Astrocyte (in vitro differentiated cells and primary cell): ENCODE measurements at places on chromosomes 6 and 20.

DNA sequence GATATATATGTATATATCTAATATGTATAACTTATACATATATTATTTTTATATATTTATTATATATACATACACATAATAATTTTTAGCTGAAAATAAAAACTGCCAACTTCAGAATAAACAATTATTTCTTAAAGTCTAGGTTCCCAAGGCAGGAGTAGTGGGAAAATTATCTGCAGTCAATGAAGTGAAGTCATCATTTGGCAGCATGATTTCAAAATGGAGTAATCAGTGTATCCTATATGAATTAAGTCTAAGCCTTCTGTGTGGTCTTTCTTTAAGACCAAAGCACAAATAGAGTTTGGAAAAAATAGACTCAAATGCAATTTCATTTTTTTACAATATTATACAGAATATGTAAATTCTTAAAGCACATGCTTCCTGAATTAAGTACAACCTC is 251.0 kb downstream of the SAMD5 start:
- no peak for DNase-seq

DNA sequence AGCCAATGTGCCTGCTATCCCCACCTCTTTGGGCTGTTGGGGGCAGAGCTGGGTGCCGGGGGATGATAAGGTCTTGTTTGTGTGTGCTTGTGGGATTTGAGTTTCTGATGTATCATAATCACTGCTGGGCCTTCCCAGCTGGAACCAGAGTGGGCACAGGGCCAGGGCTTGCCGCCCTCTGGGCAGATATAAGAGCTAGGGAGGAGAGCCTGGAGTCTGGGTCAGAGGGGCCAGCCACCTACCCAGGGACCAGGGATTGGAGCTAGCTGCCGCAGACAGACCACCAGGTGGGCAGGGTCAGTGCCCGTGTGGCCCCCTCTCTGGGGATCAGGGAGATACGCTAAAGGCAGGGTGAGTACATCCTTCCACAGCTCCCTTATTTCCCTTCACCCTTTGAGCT is 3.1 kb upstream of the TLDC2 start:
- no peak for DNase-seq

DNA sequence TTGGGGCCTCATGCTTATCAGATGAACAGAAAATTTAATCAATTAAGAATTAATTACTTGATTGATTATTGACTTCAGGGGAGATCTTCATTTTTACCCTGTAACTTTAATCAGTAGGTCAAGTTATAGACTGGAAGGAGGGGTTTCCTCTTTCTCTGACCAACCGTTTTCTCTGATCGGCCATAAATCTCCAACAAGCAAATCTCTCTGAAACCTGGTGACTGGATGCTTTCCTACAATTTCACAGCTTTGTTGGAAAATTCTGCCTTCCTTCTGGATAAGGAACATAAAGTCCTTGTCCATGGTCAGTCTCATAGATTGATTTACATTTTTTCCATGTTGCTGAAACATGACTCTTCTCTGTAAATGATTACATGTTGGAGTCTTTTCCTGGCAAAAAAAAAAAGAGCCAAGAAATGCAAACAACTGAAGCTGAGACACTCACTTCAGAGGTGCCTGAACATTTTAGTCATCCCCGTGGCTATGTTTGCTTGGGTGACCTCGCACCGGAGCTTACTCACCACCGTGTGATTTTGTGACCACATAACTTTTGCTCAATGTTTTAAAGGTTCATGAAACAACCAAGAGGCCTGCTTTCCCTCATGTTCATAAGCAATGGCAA is 31.0 kb downstream of the IRF4 start:
- DNase-seq: peak; percentile 92

DNA sequence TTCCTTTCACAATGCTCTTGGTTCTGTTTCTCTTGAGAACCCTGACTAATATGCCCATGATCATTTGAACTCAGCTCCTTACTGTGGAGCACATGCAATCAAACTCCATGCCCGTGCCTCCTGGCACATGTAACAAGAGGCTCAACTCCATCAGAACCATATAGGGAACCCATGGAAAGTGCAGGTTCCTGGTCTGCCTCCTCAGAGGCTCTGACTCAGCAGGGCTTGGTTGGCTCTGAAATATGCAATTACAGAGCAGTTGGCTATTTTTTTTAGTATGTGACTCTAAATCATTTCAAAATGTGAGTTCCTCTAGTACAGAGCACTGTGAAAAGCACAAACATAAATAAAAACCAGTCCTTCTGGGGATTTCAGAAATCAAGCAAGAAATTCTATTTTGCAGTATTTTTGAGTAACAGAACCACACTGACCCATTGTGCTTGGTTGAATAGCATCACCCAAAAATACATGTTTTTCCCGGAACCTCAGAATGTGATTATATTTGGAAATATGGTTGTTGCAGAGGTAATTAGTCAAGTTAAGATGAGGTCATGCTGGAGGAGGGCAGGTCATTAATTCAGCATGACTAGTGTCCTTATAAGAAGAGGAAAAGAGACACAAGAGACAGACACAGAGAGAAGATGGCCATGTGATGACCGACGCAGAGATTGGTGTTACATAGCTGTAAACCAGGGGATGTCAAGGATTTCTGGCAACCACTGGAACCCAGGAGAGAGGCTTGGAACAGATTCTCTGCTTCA is 13.2 kb upstream of the MAP3K4 start:
- peak; percentile 57 for DNase-seq

DNA sequence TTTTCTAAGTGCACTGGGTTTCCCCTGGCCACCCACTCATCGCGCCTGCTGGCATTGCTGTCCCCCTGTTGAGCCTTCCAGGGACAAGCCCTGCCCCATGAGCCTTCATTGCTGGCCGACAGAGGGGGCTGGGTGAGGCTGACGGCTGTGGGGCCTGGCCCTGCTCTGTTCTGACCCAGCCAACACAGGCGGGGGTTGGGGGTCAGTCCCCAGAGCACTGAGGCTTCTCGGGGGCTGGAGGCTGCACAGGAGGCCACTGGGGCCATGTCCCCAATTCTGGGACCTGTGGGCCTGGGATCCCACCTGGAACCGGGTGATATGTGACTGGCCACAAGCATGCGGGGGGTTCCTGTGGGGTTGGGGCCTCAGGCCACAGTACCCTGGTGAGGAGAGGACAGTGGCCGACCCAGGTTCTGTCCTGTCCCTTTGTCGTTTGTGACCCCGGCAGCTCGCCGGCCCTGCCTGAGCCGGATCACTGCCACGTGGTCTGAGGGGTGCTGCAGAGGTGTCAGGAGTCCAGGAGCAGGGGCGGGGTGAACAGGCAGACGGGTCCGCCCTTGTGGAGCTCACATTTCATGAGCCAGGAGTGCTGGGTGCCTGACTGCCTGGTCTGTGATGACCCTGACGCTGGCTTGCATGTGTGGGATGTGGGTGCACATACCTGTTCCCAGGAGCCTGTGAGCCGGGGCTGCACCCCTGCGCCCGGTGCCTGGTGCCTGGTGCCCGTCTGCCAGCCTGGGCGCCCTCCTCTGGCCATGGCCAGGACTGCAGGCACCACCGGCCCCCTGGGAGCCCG is 2.1 kb upstream of the COL20A1 start:
- DNase-seq: peak; percentile 20

DNA sequence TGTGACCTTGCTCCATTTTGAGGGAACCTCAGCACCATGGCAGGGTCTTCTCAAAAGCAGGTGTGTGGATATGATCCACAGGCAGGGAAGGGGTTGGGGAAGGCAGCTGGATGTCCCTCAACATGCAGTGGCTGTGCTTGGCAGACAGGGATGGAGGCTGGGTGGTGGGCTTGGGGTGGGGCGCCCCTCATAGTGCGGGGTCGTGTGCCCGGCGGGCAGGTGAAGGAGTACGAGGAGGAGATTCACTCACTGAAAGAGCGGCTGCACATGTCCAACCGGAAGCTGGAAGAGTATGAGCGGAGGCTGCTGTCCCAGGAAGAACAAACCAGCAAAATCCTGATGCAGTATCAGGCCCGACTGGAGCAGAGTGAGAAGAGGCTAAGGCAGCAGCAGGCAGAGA is 8.0 kb upstream of the ZBTB9 start:
- no peak for DNase-seq

GRCh38 chr6:118280210-118280609 is 267.9 kb upstream of the PLN start:
- DNase-seq: peak; percentile 25

GRCh38 chr20:38076548-38076947 is 43.0 kb downstream of the RPRD1B start:
- no peak for DNase-seq

DNA sequence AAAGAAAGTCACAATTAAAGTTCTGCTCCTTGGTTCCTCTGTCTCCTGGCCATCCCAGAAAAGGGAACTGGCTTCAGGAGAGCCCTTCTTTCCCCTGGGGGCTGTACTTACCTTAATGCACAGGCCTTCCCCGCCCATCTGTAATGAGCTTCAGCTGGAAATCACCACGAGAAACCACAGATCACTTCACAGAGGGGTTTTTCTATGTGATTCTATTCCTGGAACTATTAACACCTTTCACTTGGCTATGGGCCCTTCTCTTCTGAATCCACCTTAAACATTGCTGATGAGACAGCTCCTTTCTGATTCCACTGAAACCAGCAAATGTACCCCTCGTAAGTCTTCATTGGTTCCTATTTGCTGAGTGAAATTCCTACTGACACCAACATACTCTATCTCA is 80.7 kb downstream of the FOXF2 start:
- DNase-seq: no peak

DNA sequence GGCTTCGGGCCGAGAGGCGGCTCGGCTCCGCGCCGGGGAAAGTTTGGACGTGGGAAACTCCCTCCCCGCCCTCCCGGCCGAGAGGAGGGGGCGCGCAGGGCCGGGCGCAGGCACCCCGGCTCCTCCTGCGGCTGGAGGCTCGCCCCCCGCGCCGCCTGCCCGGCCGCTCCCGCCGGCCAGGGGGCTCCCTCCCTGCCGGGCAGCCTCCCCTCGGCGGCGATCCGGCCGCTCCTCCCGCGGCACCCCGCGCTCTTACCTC is 370 bp downstream of the CDH22 start:
- no peak for DNase-seq

DNA sequence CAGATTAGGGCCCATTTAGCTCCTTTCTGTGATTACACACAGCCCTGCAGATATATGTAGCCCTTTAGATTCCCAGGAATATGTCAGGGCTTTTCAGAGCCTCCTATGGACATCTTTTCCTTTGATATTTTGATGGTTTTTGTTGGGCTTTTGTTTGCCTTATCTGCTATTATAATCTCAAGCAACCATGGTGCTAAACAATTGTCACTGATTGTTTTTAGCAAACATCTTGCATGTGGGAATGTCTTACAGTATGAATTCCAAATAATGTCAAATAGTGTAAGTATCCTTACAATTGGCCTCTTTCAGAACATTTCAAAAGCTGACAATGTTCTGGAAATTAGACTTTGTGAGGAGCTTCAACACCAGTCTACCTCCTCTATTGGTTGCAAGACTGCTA is 333.6 kb upstream of the OPRM1 start:
- no peak for DNase-seq

GRCh38 chr20:51871943-51872342 is 69.6 kb upstream of the SALL4 start:
- DNase-seq: no peak

GRCh38 chr6:17101422-17102257 is at the start of gene STMND1:
Gene STMND1 (plus strand): TSS chr6:17102050. CDS start chr6:17102258, 208 bp downstream.
- peak; percentile 22 for DNase-seq

DNA sequence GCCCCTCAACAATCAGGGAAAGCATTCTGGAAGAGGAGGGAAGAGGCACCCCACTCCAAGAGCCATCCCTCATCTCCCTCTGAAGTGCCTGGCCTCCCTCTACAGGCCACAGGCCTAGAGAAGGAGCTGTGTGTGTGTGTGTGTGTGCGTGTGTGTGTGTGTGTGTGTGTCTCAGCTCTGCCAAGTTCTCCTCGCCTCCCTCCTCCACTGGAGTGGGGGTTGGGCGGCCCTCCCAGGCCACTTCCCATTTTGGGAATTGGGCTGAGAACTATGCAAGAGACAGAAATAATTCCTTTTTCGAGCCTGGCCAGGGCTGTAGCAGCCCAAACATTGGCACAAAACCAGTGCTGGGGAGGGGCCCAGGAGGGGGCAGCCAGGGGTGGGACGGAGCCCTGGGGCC is 35.7 kb downstream of the KCNB1 start:
- DNase-seq: peak; percentile 29

DNA sequence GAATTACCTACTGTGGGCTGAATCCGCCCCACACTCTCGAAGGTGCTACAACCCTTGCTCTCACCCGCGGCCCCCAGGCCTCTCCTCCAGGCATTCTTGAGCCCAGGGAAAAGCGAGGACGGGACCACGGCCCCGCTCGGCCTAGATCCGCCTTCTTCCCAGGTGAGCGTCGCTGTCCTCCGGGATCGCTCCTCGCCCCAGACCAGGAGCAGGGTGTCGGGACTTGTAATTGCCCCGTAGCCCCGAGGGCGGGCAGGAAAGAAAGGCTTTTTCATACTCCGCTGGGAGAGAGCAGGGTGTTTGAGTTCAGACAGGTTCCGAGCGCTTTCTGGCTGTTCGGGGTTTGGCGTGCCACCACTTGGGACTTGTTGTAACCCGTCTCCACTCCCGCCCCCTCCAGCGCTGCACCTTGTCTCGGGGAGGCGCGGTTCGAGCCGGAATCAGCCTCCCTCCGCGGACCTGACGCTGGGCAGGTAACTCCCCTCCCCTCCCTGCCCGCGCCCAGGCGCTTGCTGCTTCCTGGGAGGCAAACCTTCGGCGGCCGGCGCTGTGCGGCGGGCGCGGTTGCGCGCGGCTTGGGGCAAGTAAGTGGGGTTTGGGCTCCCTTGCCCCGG is at the start of gene FAM83B:
FAM83B (plus strand) TSS at position 529 of the 614 bp plus-strand sequence. CDS start 23,476 bp downstream, outside the sequence.
- no peak for DNase-seq

- DNase-seq: peak; percentile 11
Observed at GRCh38 chr6:36682328-36683144, 4.0 kb downstream of the CDKN1A start.

DNA sequence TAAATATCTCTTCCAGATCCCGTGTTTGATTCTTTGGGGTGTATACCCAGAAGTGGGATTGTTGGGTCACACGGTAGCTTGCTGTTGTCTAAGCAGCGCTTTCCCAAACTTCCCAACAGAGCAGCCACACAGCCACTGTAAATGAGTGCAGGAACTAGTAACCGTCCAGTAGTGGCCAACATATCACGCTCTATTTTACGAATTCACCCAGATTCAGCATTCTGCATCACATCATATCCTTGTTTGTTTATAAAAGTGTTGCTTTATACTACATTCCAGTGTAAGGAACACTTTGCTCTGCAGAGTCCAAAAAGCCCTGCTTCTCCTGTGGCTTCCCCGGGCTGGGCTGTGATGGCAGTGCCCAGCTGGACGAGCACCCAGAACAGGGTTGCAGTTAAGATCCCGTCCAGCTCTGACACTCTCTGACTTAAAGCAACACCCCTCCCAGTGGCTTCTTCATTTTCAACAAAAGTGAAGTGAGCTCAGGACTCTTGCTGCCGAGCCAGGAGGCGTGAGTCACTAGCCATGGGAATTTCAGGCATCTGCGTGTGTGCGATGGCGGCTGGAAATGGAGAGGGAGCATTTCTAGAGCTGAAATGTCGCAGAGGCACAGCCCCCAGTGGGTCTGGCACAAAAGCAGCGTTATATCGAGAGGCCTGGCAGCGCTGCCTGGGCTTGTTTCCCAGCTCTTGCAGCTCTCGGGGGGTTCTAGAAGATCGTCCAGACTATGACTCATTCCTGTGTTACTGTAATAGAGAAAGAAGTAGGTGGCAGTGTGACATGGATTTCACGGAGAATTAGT is 216.3 kb upstream of the ECI2 start:
- DNase-seq: peak; percentile 94

- no peak for DNase-seq
Observed at GRCh38 chr6:12112540-12113189, 100.6 kb downstream of the HIVEP1 start.
